ENCODE measurements at places on chromosomes 11 and 22.
A peak's percentile ranks its signal among the peaks of the same experiment; 100 is the strongest.

- DNase-seq: no peak
These were observed 82.5 kb upstream of the DDI1 start for GRCh38 chr11:103953797-103954486.

DNA sequence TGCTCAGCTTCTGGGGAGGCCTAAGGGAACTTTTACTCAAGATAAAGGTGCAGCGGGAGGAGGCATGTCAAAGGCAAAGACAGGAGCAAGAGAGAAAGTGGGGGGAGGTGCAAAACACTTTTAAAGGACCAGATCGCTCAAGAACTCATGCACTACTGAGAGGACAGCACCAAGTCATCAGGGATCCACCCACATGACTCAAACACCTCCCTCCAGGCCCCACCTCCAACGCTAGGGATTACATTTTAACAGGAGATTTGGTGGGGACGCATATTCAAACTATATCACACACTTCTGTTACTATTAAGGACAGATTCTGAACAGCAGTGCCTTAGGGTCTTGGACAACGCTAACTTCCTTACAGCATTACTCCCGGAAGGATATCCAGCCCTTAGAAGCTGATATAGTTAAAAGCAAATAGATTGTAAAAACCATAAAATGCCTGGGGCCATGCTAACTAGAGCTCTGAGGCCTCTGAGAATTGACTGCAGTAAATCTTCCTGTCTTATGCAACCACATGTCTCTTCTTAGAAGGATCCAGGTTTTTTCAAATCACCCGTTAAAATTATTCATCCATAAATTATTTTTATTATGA is 16.7 kb upstream of the ZC3H12C start:
- DNase-seq: peak; percentile 32

DNA sequence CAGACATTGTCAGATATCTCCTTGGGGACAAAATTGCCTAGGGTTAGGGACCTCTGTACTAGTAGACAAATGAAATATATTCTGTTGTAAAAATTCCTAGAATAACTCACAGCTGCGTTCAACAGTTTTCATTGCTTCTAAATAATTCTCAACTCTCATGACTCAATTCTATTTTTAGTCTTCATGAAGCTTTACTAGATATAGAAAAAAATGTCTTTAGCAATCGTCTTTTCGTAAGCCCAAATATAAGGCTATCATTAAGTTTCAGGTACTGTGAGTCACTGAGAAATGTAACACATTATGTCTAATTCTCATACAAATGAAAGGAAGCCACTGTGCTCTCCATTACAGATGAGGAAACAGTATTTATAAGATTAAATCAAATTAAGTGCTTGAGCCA is 6.4 kb downstream of the MMP12 start:
- DNase-seq: no peak

DNA sequence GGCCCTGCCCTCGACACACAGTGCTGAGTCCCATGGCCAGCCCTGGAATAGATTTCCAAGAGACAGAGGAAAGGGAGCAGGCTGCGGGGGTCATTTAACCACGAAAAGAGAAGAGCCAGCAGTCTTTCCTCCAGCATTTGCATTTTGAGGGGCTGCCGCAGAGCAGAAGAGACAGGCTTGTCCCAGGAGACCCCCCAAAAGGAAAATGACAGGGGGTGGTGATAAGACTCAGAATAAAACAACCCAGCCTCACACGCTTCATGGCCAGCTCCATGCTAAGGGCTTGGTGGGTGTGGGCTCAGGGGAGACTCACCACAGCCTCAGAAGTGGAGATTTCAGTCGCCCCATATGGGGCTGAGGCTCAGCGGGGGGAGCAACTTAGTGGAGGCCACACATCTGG is 16.9 kb downstream of the TRIOBP start:
- no peak for DNase-seq

DNA sequence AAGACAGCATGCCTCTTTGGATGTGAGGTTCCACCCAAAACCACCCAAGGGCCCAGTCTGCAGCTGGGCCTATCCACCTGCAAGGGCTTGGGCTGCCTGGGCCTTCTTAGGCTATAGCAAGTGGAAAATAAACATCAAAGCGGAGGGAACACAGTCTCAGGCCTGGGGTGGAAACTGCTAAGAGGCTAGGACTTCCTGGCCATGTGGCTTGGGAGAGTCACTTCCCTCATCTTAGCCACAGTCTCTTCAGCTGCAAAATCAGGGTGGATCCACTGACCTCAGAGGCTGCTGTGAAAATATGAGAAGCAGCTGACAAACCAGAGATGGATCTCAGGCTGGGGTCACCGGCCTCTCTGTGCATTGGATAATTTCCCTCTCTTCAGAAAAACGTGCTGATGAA is 30.6 kb upstream of the TFIP11 start:
- DNase-seq: no peak

- no peak for DNase-seq
These were observed 46.6 kb upstream of the TCF20 start for GRCh38 chr22:42317008-42317407.

- DNase-seq: no peak
These were observed 9.9 kb downstream of the TMPRSS13 start for GRCh38 chr11:117919341-117919740.

- DNase-seq: no peak
These were observed 297.2 kb upstream of the ANO5 start for GRCh38 chr11:21895686-21896085.

GRCh38 chr11:129578006-129578405 is 202.4 kb downstream of the BARX2 start:
- DNase-seq: no peak

GRCh38 chr11:76282811-76283595 is 76.7 kb upstream of the WNT11 start:
- no peak for DNase-seq

DNA sequence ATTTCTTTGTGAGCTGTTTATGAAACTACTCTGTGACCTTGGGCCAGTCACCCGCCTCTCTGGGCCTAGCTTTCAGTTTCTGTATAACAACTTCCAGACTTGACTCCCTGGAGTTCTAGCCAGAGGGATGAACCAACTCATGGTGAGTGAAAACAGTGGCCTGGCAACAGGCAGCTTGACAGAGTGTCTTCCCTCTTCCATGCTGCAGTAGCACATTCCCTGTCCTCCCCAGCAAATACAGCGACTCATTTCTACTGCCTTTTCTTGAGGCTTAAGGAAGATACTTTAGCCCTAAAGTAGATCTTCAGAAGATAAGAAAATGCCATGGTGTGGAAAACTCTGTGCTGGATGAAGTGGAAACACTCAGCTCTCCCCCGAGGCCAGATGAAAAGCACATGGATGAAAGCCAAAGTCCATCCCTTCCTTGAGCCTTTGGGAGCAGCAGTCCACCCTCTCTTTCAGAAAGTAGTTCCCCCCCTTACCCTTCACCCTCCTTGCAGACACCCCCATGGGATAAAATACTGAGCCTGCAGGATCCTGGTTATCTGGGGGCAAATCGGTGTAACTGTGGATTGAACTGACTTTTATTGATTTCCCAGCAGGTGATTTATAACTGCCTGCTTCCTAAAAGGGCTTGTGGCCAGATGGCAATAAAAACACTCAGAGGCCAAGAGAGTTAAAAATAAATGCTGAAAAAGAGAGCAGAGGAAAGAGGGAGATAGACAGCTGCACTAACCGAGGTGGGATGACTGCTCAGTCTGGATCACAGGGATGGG is 24.1 kb downstream of the IRAG1 start:
- DNase-seq: peak; percentile 64

DNA sequence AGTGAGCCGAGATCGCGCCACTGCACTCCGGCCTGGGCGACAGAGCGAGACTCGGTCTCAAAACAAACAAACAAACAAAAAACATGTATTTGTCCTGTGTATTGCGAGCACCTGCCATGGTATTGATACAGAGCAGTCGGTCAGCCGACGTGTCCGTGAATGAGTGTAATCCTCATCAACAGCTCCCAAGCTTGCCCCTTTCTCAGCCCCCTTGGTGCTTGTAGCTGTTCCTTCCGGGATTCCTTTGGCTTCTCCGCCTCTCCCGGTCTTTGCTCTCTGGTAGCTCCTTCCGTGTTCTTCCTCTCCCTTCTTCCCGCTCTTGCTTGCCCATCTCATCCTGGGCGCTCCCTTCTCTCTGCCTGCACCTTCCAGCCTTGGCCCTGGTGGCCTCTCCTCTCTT is 10.9 kb downstream of the ZNF74 start:
- DNase-seq: no peak

DNA sequence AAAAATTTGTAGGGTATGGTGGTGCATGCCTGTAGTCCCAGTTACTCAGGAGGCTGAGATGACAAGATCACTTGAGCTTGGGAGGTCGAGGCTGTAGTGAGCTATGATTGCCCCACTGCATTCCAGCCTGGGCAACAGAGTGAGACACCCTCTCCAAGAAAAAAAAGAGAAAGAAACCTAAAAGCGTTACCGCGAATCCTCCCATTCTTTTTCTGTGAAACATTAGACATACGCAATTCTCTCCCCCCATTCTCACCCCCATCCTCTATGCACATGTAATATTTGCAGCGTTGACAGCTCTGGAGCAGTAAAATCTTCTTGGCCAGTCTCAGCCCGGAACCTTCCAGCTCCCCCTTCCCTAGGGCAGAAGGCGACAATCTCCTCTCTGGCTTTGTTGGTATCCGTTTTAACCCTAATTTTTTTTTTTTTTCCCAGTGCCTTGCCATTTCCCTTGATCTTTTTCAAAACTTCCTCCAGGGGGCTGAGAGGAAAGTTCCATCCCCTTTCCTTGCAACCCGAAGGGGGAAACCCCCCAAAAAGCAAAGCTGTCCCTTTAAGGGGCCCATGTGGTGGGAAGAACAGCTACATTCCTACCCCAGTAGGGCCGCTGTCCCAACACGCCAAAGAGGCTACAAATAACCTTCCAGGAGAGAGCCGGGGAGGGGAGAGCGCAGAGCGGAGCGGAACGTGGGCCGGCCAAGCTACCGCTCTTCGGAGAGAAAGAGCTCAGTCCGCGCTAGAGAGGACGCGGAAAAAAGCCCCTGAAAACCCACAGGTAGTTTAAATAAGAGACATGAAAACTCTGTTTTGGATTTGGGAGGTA is 1.9 kb downstream of the LRP4 start:
- peak; percentile 77 for DNase-seq

DNA sequence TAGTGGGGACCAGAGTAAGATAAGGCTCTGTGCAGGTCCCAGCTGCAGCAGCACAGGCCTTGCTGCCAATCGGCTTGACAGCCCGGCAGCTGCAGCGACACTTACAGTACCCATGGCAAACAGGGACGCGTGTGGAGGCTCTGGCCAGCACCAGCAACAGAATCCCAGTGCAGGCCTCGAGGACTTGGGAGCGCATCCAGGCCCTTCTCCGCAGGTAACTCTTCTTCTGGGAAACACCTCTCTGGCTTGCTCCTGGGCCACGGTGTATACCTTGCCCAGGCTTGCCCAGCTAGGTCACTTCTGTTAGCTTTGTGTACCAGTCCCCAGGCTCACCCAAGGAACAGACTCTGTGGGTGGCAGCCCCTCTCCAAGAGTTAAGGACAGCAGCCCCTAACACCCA is 126.7 kb downstream of the CTTN start:
- DNase-seq: no peak

DNA sequence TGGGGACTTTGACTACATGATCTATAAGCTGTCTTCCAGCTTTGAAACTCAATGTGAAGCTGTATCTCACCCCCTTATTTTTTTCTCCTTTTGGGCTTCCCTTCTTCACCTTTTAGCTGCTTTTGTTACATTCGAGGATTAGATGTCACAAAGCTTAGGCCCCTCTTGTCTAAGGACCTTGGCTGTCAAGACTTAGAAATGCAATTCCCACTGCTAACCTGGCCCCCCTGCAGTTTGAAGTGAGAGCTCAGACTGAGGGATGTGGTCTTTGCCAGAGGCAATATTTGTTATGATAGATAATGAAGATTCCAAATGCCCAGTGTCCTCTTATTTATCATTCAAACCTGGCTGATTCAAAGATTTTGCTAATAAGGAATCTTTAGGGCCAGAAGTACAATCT is 128.3 kb downstream of the ARL14EP start:
- no peak for DNase-seq

GRCh38 chr11:92050305-92050704 is 174.3 kb upstream of the FAT3 start:
- DNase-seq: no peak

DNA sequence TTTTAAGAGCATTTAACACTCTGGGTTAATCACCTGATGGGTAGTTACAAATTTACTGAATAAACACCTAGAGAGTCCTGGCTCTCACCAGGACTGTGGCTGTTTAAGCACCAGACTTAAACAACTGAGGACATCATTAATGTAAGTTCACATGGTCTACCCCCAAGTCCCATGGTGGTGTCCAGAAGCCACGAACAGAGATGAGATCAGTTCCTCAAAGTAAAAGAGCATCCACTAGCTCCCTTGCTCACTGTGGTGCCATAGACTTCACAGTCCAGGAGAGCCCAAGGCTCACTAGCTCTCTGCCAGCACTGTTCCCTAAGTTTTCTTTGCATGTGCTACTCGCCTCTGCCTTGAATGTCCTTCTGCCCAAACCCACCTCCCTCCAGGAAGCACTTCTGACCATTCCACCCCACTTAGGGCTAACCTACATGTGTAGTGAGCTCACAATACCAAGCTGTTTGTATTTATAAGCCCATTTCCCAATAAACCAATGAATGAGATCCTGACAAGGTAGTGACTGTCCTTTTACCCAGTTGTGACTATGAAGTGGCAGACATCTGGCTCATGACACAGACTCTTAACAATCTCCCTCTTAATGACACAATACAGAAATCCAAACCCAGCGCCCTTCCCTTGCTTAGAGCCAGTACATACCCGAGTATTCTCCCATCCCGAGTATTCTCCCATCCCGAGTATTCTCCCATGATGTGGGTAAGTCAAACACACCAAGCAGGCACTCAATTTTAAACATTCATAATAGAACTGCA is 15.7 kb downstream of the NAP1L4 start:
- no peak for DNase-seq

DNA sequence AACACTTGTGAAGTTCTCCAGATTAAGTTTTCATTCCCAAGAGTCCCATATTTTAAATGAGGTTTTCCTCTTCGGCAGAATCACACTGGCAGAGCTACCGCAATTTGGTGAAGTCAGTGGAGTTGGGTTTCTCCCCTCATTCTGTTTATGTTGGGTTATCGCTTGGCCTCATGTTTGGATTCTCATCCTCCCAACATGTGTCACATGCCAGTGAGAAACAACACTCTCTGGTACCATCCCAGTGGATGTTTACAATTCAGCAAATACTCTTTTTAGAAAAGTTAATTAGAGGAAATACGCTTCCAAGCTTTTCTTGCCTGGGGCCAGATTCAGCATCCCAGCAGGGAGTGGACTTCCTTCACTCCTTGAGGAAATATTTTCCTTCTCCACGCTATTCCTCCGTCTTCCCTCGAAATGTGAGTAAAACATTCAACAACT is 2.1 kb downstream of the PAMR1 start:
- DNase-seq: no peak

- DNase-seq: no peak
These were observed 78.3 kb downstream of the ZNF280B start for GRCh38 chr22:22430111-22430820.

GRCh38 chr11:35313760-35314153 is 105.6 kb downstream of the SLC1A2 start:
- no peak for DNase-seq

DNA sequence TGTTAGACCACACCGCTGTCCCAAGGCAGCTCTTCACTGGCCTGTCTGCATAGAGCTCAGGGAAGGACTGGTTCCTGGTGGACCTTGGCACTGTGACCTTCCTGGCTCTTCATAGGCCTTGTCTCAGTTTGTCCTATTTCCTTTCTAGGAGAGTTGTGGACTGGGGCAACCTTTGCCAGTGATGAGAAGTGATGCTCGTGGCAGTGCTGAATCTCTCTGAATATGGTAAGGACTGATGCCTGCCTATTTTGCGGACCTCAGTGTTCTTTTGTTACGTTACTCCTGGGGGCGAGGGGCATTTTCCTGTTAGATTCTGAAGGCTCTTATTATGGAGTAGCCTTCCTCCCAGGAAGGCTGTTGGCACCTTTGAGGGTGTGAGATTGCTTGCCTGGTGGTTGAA is 24.2 kb downstream of the CABIN1 start:
- DNase-seq: no peak

- DNase-seq: no peak
These were observed 57.6 kb downstream of the PLEKHA7 start for GRCh38 chr11:16956538-16957153.
